Bone marrow (tissue), 2 donors: ENCODE measurements at places on chromosomes 4 and X.

DNA sequence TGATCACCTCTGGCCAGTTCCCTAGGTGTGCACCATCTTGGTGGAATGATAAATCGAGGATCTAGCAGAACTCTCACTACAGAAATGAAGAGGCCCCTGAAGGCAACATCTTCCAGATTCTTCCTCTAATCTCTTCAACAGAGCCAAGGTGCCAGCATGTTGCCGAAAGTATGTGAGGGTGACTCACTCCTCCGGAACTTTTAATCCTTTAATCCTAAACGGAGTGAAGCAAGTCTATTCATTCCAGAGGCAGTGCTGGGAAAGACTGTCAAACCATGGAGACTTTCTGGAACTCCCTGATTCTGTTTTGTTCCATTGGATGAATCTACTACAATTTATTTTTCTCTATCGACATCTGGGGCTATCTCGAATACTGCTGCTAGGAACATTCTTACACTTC lies 68.7 kb downstream of the SUPT20HL2 start:
- DNase-seq, result no peak

DNA sequence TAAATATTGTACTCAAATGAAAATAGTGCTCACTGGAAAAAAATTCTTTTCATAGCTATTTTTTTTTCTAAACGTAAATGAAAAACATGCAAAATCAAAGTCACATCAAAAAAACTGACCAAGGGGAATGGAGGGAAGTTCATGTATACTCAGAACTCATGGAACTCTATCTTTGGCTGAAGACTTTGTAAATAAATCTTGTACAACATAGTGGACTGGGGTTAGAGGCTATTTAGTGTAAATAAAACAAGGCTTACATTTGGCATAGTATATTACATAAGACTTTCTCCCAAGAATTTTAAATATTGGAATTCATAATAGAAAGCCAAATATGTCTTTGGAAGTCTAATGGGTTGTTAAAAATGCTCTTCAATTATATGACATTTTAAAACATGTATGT lies 59.8 kb upstream of the PDE5A start:
- DNase-seq, result no peak

- DNase-seq, result no peak
Observed at GRCh38 chr4:7596918-7597606, 162.3 kb upstream of the PSAPL1 start.

DNA sequence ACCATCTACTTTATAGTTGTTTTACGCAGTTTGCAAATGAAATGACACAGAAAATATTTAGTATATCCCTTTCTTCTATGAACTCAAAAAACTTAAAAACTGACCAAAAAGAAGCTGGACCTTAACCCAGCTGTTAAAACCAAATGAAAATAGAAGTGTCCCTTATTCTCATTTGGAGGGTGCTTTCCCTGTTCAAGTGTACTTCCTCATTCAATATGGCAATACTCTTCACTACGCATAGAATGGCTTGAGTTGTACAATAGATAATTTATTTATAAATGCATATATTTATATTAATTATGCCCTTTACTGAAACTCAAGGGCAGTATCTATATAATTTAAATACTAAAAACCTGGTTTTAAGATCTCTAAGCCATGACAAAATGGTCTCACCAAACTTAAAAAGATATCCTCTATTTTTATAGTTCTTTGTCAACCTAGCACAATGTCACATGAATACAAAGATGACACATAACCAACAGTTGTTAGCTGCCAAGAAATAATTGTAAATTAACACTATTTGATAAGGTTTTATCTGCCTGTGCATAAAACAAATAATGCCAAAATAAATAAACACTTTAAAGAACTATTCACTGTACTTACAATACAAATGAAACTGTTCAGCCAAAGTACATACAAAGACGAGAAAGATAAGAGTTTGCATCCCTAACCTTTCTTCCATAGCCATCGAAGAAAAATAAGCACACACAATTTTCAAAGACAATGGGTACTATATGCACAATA lies 25.2 kb downstream of the YTHDC1 start:
- no peak for DNase-seq

GRCh38 chrX:82127228-82128123 lies 925.6 kb downstream of the SH3BGRL start:
- DNase-seq, result no peak

GRCh38 chr4:94668724-94669123 lies 89.0 kb upstream of the BMPR1B start:
- no peak for DNase-seq

- DNase-seq, result no peak
Observed at GRCh38 chr4:7861440-7861881, 78.2 kb downstream of the AFAP1 start.

GRCh38 chr4:95847908-95848460 lies 8.1 kb downstream of the PDHA2 start:
- DNase-seq, result no peak

GRCh38 chr4:40550948-40551462 lies 78.7 kb downstream of the RBM47 start:
- peak; percentile 59 for DNase-seq

DNA sequence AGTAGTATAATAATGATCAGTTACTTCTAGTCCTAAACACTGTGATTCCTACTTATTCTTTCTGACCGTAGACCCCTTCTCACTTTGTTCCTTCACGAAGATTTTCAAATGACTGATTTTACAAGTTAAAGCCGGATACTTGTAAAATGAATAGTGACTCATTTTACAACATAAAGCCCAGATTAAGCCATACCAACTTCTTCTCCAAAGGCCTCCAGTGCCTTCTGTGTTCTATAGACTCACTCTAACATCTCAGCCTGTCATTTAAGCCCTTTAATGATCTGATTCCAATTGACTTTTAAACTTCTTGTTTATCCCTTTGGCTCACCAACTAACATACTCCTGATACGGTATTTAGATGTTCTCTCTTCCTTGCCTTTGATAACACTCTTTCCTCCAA lies 480.0 kb upstream of the HS3ST1 start:
- DNase-seq, result no peak

GRCh38 chrX:68915778-68916177 lies 87.0 kb downstream of the EFNB1 start:
- DNase-seq, result no peak

- DNase-seq, result no peak
Observed at GRCh38 chrX:97909245-97909644, 1025.5 kb downstream of the RPA4 start.

DNA sequence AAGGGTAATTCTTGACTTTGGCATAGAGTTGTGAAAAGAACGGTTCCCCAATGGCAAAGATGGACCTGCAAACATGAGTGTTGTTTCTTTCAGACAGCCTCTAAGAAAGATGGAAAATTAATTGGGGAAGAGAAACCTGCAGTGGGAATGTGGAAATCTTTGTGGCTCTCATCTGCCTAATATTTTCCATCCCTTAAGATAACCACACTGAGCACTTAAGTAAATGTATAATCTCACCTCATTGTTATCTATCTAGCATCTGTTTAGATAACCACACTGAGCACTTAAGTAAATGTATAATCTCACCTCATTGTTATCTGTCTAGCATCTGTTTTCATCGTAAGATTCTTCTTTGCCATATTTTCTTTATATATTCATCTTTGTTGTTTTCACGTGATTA lies 149.3 kb downstream of the NWD2 start:
- no peak for DNase-seq

GRCh38 chr4:127141856-127142255 lies 490.9 kb upstream of the INTU start:
- DNase-seq, result no peak

- DNase-seq, result no peak
Observed at GRCh38 chrX:129565046-129565650, 25.1 kb downstream of the OCRL start.

DNA sequence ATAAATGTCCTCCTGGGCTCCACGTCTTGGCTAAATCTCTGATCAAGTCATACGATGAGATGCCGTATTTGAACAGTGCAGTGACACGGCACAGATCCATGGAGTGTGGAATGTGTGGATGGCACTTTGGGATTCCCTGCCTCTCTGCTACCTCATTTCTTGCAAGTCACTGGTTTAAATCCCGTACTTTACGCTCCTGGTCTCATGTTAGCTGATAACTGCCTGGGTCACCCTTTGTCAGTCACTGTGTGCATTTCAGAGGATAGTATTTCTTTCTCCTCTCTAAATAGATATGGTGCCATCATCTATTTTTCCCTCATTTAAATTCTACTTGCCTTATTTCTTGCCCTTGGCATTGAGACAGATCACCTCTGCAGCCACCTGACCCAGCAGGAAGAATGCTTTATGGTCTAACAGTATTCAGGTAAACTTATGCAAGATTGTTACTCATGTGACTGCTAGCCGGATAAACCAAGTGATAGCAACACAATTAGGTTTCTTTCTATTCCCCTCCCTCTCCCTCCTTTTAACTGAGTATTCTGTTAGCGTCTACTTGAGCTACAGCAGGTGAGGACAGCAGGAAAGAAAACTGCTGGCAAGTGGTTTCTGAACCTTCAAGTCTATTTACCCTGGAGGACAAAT lies 2.8 kb downstream of the EGF start:
- no peak for DNase-seq

- DNase-seq, result peak; percentile 58
Observed at GRCh38 chr4:152663203-152664066, 16.4 kb downstream of the TMEM154 start.

DNA sequence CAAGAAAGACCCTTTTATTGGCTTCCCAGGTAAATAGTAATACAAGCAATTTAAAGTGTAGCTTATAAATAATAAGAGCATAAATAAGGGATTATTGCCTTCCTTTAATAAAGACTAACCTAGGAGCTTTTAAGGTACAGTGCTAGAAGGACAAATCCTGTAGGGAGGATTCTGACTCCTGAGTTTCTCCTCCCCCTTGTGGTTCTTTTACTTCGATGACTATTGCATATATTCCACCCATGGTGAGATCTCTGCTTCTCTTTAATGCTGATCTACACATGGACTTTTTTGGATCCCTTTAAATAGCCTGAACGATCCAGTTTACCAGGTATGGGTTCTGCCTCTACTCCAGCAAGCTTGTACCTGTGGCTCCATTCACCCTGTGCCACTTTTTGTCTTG lies 2.5 kb downstream of the GALNT7 start:
- DNase-seq, result no peak

DNA sequence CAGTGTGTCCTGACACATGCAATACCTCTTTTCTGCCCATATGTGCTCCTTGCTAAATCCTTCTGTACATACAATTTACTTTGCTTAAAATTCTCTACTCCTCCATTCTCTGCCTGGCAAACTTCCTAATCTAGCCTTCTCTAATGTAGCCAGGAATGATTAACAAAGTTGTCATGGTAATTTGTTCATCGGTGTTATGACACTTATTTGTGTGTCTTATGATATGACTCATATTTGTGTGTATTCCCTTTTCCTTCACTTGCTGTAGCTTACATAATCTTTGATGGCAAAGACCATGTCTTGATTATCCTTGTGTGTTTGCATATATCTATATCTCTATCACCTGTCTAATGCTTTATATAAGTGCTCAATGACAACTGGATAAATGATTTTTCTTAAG lies 133.3 kb downstream of the COL25A1 start:
- no peak for DNase-seq

DNA sequence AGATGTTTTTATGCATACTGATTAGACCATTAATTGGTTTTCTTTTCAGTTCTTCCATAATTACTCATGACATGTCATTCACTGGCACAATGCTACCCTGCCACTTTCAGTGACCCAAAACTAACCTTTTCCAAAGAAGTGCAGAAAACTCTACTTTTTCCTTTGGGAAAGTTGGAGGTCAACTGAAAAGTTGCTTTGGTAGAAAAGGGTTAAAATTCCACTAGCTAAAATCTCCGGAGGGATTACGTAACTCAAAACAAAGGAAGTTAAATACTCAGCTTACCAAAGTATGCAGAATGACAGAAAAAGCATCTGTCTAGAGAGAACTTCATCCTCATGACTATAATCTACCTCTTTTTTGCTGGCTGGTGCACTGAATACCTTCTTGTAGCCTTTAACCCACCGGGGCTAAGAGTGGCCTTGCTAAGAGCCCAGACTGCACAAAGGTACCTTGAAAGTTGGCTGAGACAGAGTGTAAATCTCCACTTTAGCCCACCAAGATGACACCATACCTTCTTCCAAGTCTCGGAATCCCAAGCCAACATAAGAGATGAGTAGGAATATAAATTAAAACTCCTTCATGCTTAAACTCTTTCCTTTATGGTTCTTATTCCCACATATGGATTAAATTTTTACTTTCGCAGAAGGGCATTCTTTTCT lies 1099.5 kb upstream of the INTU start:
- no peak for DNase-seq

- no peak for DNase-seq
Observed at GRCh38 chr4:69951602-69952001, 13.9 kb downstream of the CSN2 start.

GRCh38 chr4:57091657-57092162 lies 18.5 kb downstream of the IGFBP7 start:
- DNase-seq, result no peak

DNA sequence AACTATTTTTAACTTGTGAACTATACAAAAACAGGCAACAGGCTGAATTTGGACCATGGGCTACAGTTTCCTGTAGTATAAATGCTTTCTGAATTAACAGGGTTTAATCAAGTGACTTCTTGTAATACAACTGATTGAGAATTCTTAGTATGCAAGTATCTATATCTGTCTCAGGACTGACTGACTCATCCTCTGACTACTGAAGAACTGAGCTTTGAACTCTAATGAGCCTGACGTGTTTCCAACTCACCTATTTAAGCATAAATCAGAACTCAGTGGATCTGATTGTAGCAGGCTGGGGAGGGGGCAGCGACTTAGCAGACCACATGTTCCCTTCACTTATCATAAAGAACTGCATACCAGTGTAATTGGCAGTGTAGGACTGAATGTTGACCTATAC lies 7.8 kb downstream of the SPATA4 start:
- DNase-seq, result no peak

GRCh38 chr4:64564126-64564525 lies 154.9 kb upstream of the TECRL start:
- no peak for DNase-seq
